ENCODE measurements at places on chromosomes 2 and 18.

DNA sequence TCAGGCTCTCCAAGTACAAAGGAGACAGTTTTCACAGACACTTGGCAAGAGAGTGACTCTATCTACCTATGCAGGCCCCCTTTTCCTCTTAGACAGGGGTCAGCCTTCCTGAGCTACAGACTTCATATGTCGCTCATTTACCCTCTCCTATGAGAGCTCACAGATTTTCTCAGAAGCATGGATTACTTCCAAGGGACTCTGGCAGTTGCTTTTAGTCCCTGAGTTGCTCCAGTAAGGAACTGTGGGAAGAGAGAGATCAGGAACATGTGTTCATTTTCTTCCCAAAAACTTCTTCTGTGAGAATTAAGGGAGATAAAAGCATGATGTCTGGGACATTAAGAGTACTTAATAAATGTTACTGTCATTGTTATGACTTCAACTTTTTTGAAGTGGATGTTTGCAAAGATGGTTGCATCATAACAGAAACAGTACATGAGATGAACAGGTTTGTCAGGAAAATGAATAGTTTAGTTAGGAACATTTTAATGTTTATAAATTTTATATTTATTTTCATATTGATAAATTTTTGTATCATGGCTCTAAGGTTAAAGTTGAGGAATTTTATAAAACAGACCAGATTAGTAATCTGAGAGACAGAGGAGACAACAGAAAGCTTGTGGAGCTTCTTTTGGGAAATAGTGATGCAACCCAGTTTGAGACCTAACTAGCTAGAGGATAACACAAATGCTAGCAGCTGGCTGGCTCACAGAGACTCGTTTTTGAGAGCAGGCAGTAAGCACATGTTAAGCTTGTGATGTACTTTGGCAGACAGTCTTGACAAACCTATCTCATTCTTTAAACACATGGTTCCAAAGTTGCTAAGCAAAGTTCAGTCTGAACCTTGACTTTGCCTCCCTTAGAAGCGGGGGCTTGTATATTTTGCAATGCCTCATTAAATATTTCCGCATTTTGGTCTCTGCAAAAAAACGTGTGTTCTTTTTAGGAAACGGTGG is 21.7 kb upstream of the UGP2 start:
- H3K36me3 ChIP-seq = no peaks in the 10 kb centered on the region
- H3K4me1 ChIP-seq = no peaks in the 10 kb centered on the region
- H3K4me3 ChIP-seq = no peak overlapping the region
- H3K27ac ChIP-seq = no peak overlapping the region
- no peak for DNase-seq
- peaks cover 9% of the 10 kb centered on the region for H3K27me3 ChIP-seq

DNA sequence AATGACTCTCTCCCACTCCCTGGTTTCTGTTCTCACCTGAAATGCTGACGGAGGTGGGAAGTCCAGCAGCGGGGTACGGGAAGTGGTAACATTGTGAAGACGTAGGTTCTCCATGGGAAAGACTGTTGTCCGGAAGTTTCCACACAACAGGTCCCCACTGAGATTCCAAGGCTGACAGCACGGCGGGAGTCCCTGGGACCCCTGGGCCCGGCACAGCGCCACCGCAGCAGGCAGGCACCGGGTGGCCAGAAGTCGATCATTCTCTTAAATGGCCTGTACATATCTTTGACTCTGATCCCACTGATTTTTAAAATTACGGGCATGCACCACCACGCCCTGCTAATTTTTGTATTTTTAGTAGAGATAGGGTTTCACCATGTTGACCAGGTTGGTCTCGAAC is 201.0 kb upstream of the SALL3 start:
- no peaks in the 10 kb centered on the region for H3K36me3 ChIP-seq
- no peaks in the 10 kb centered on the region for H3K4me1 ChIP-seq
- H3K27ac ChIP-seq = no peak overlapping the region
- no peaks in the 10 kb centered on the region for H3K27me3 ChIP-seq
- DNase-seq = no peak

- H3K27ac ChIP-seq = no peak overlapping the region
- H3K4me1 ChIP-seq = no peaks in the 10 kb centered on the region
- no peaks in the 10 kb centered on the region for H3K27me3 ChIP-seq
Measured at GRCh38 chr18:5709476-5710095, 165.8 kb upstream of the EPB41L3 start.

GRCh38 chr2:214899751-214900150 is 90.3 kb upstream of the BARD1 start:
- no peak overlapping the region for H3K27ac ChIP-seq
- DNase-seq = no peak
- peaks cover 8% of the 10 kb centered on the region for H3K27me3 ChIP-seq
- no peaks in the 10 kb centered on the region for H3K36me3 ChIP-seq
- no peak overlapping the region for H3K4me3 ChIP-seq

DNA sequence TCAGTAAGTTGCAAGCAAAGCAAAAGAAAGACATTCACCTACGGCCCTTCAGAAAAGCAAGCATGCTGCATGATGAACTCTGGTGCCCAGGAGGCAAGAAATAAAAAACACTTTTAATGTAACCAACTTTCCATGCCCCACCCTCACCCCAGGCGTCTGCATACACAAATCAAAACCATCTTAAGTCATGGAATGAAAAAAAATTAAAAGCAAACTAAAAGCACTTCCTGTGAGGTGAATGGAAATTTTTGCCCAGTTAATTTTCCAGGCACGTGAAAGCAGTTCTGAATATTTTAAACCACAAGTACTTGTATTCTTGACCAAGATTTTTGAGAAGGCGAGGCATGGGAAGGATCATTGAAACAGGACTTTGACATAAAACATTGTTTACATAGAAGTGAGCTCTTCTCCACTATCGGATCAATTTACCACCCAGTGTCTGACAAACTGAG is 2.5 kb upstream of the ICOS start:
- peaks cover under 1% of the 10 kb centered on the region for H3K36me3 ChIP-seq
- H3K4me3 ChIP-seq = peak overlapping the region; percentile 75
- no peaks in the 10 kb centered on the region for H3K27me3 ChIP-seq
- H3K4me1 ChIP-seq = peaks cover 42% of the 10 kb centered on the region
- H3K27ac ChIP-seq = peak overlapping the region; percentile 85

GRCh38 chr2:64838817-64839216 is 150.4 kb upstream of the SLC1A4 start:
- H3K27ac ChIP-seq = no peak overlapping the region
- no peaks in the 10 kb centered on the region for H3K36me3 ChIP-seq
- no peak for DNase-seq
- peaks cover 14% of the 10 kb centered on the region for H3K27me3 ChIP-seq
- peaks cover 3% of the 10 kb centered on the region for H3K4me1 ChIP-seq

GRCh38 chr18:48741866-48742265 is 203.0 kb downstream of the CTIF start:
- H3K4me3 ChIP-seq = no peak overlapping the region
- no peaks in the 10 kb centered on the region for H3K36me3 ChIP-seq
- no peak for DNase-seq
- H3K27ac ChIP-seq = no peak overlapping the region

GRCh38 chr2:9967053-9967775 is 15.7 kb downstream of the GRHL1 start:
- no peak overlapping the region for H3K4me3 ChIP-seq
- H3K36me3 ChIP-seq = no peaks in the 10 kb centered on the region
- H3K27ac ChIP-seq = no peak overlapping the region
- H3K27me3 ChIP-seq = no peaks in the 10 kb centered on the region
- no peak for DNase-seq
- no peaks in the 10 kb centered on the region for H3K4me1 ChIP-seq

DNA sequence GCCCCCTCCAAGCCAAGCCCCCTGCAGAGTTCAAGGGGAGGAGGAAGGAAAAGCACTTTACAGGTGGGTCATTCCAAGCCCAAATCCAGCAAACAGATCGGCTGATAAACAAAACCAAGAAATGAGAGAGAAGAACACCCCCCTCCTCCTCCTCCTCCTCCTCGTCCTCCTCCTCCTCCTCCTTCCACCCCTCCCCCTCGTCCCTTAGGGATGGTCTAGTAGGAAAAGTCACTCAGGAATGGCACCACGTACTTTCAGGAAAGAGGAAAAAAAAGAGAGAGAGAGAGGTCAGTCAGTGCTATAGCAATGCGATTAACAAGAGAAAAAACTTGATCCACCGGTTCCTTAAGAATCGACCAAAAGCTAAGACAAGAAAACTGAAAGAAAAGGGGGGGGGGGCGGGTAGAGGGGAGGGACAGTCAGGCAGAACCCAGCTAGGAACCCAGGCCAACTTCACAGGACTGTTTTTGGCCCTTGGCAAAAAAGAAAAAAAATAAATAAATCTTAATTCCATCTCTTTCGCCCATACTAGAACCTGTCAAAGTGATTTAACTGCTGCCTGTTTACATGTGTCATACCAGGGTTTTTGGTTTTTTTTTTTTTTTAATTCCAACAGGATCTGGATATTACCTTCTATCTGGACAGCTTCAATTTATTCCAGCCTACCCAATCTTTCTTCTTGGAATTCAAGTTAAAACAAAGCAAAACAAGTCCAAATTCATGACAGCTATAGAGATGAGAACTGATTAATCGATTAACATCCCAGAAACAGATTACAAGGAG is 906 bp downstream of the IKZF2 start:
- H3K36me3 ChIP-seq = peaks cover 15% of the 10 kb centered on the region
- no peak for DNase-seq
- H3K4me1 ChIP-seq = peaks cover 12% of the 10 kb centered on the region
- H3K27ac ChIP-seq = peak overlapping the region; percentile 94
- peaks cover 8% of the 10 kb centered on the region for H3K27me3 ChIP-seq

- no peaks in the 10 kb centered on the region for H3K4me1 ChIP-seq
- DNase-seq = no peak
- H3K36me3 ChIP-seq = peaks cover 5% of the 10 kb centered on the region
- H3K27ac ChIP-seq = no peak overlapping the region
Measured at GRCh38 chr2:204796581-204796980, 251.3 kb downstream of the PARD3B start.

GRCh38 chr2:239231231-239232194 is 169.3 kb downstream of the HDAC4 start:
- H3K4me1 ChIP-seq = peaks cover 38% of the 10 kb centered on the region
- peak overlapping the region; percentile 33 for H3K4me3 ChIP-seq
- no peak for DNase-seq
- no peaks in the 10 kb centered on the region for H3K27me3 ChIP-seq
- peak overlapping the region; percentile 75 for H3K27ac ChIP-seq

- DNase-seq = no peak
- no peak within 1 kb of the TSS for H3K4me3 ChIP-seq
- no peaks in the 10 kb centered on the region for H3K27me3 ChIP-seq
Measured at GRCh38 chr18:31162825-31163435, at the start of gene DSC1. DSC1 (minus strand) TSS chr18:31162856; CDS start chr18:31162594, 262 bp downstream.

- H3K27ac ChIP-seq = no peak overlapping the region
- peaks cover under 1% of the 10 kb centered on the region for H3K4me1 ChIP-seq
- peaks cover 5% of the 10 kb centered on the region for H3K36me3 ChIP-seq
- no peak overlapping the region for H3K4me3 ChIP-seq
- no peak for DNase-seq
Measured at GRCh38 chr2:69709290-69709689, 32.6 kb upstream of the ANXA4 start.

All from effector memory CD8-positive, alpha-beta T cell (primary cell).